Osteocyte (in vitro differentiated cells): ENCODE measurements at places on chromosomes 13 and 19. TPM values are rescaled to one million over a fixed set of nuclear protein-coding genes. Genes with fewer than 3 reads are reported as not detected.
A peak's percentile ranks its signal among the peaks of the same experiment; 100 is the strongest.

- DNase-seq: no peak
These were observed 14.5 kb downstream of the IPO5 start for GRCh38 chr13:97967948-97968347.

- DNase-seq: no peak
These were observed 1.1 kb downstream of the ZNF850 start for GRCh38 chr19:36771261-36772231.

Gene CCDC169
- 0.43 and 0.60 TPM in 2 replicates for total RNA-seq

Gene KCNJ14
- total RNA-seq: 0.86 and 1.6 TPM in 2 replicates

DNA sequence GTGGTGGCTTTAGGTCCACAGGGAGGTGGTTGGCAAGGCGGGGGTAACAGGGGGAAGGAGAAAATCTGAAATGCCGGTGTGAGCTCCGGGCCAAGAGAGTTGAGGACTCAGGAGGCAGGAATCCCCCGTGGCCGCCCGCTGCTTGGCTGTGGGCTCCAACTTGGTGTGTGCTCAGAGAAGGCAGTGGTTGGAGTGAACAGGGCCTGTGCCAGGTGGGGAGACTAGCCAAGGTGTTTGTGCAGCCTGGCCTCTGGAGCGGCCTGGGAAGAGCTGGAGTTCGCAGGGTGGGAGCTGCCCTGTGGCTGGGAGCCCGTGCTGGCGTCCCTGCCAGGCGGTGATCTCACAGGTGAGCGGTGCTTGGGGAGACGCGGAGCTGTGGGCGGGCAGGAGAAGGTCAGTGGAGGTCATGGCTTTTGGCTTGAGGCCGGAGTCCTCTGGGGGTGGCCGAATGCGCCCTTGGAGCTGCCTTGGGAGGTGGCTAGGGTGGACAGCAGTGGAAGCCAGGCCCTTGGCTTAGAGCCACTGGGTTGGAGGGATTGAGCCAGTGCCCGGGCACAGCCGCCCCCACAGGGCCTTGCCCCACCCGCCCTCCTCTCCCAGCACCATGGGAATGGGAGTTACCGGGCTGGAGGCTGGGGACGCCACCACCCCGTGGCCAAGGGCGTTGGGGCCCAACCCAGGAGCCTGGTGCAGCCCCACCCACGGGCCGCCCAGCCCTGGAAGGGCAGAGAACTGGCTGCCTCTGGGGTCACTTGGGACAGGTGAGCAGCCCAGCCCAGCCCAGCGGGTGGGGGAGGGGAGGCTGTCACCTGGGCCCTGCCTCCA lies 7.1 kb upstream of the CIRBP start:
- DNase-seq: no peak

- no peak for DNase-seq
These were observed 113.2 kb downstream of the HSPH1 start for GRCh38 chr13:31048521-31048920.

GRCh38 chr13:98519976-98520375 lies 56.9 kb downstream of the STK24 start:
- DNase-seq: no peak

Gene NOTCH3
- 178 and 200 TPM in 2 replicates for total RNA-seq

Gene RXFP2
- total RNA-seq: not detected in 2 replicates

GRCh38 chr13:75319254-75319653 lies 162.7 kb downstream of the TBC1D4 start:
- DNase-seq: no peak

- no peak for DNase-seq
These were observed 28.5 kb downstream of the VAV1 start for GRCh38 chr19:6800991-6801484.

GRCh38 chr19:50646074-50646807 lies 3.0 kb upstream of the C19orf81 start:
- no peak for DNase-seq

DNA sequence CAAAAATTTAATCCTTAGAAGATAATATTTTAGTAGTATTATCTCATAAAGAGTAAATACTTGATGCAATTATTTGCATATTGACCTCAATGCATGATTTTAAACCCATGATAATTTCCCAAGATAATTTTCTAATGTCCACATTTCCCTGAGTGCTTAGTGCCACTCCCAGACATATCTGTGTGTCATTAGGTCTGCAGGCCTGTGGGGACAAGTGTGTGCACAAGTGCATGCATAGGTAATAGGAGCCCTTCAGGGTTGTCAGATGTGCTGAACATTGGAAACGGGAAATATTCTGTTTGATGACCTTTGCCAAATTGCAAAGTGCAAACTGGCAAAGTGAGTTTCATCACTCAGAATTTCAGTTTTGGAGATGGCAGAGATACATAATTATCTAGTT lies 369.9 kb downstream of the KLF5 start:
- no peak for DNase-seq

DNA sequence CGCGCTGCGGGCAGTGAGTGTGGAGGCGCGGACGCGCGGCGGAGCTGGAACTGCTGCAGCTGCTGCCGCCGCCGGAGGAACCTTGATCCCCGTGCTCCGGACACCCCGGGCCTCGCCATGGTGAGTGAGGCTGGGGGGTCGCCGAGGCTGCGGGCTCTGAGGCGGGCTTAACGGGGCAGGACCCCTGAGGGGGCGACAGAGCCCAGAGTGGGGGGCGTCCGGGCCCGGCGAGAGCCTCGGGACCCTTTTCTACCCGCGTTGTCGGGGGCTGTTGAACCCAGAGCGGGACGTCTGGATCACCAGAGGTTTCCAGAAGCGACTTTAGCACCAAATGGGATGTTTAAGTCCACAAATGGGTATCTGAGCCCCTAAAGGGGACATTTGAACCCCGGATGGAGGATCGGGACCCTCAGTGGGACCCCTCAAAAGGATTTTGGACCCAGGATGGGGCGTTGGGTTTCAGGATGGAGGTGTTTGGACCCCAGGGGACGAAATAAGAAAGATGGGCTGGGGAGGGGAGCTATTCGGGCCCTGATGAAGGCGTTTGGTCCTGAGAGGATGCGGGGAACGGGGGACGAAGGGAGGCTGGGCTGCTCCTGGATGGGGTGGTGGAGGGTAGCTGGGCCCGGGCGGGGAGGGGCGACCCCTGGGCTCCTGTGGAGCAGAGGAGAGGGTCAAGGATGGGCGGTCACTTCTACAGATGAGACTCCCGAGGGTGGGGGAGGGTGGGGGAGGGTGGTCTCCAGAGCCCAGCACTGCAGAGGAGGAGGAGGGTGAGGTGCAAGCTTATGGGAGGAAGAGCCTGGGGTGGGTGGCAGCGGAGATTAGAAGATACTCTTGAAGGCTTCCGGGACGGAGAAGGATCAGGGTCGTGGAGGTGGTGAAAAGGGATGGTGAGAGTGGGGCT lies at the start of gene CALM3:
Gene CALM3 (plus strand): TSS at position 13 of the 907 bp plus-strand sequence. CDS start 105 bp downstream, at position 118.
- DNase-seq: no peak

DNA sequence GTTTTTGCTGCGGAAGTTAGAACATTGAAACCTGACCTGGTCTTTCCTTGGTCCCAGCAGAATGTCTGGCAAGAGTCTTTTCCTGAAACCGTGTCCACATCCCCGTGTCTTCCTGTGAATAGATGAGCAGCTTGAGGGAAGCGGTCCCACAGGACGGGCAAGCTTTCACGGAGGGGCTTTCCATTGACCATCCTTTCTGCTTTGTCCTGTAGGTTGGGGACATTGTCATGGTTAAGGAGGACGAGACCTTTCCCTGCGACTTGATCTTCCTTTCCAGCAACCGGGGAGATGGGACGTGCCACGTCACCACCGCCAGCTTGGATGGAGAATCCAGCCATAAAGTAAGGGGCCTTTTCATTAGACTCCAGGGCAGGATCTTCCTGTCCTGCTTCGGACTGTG lies 126.0 kb downstream of the ATP11A start:
- peak; percentile 57 for DNase-seq

- DNase-seq: no peak
These were observed 2.5 kb downstream of the NPAS1 start for GRCh38 chr19:47022140-47022536.

- DNase-seq: no peak
These were observed 60.6 kb downstream of the COLGALT1 start for GRCh38 chr19:17615889-17616685.

GRCh38 chr13:79833991-79834390 lies 353.0 kb downstream of the NDFIP2 start:
- DNase-seq: no peak

Gene IGLON5
- not detected in 2 replicates for total RNA-seq
